ENCODE measurements at places on chromosomes 12 and 14.

- DNase-seq: no peak
These were observed at the start of gene IL31 for GRCh38 chr12:122174155-122174845. TSS of gene IL31 (minus strand) at chr12:122174221. CDS start at chr12:122174172, 49 bp downstream.

GRCh38 chr14:71593966-71594365 is 338.3 kb upstream of the RGS6 start:
- DNase-seq: no peak

DNA sequence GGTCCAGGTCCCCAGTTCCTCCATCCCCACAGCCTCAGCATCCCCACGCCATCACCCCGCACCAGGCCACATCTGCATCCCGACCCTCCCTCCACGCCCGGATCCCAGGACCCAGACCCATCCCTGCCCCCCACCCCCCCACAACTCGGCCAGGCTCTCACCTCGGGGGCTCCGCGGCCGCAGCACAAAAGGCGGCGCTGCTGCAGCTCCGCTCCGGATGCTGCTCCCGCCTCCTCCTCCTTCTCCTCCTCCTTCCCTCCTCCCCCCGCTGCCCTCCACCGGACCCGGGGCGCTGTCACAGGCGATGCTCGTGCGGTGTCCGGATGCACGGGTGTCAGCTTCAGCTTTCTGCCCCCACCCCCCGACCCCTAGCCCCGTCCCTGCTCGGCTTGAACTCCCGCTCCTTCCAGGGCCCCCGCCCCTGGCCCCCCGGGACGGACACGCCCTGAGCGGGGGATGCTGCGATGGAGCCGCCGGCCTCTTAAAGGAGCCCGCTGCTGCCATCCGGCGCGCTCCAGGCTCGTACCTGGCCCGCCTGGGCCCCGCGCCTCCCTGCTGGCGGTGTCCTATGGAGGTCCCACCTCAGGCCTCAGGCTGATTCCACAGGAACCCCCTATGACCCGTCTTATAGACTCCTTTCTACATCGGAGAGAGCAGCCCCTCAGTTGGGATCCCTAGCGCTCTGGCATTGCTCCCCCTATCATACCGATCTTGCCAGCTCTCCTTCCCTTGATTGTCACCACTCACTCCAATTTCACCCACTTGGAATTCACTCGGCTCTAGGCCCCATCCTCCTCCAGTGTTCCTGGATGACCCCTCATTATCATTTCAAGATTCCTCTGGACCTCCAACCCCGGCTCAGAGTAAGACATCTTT is at the start of gene MAP3K12:
Gene MAP3K12 (minus strand): TSS at position 193 of the 876 bp plus-strand sequence. CDS start 12,067 bp downstream, outside the sequence.
- peak; percentile 44 for DNase-seq

DNA sequence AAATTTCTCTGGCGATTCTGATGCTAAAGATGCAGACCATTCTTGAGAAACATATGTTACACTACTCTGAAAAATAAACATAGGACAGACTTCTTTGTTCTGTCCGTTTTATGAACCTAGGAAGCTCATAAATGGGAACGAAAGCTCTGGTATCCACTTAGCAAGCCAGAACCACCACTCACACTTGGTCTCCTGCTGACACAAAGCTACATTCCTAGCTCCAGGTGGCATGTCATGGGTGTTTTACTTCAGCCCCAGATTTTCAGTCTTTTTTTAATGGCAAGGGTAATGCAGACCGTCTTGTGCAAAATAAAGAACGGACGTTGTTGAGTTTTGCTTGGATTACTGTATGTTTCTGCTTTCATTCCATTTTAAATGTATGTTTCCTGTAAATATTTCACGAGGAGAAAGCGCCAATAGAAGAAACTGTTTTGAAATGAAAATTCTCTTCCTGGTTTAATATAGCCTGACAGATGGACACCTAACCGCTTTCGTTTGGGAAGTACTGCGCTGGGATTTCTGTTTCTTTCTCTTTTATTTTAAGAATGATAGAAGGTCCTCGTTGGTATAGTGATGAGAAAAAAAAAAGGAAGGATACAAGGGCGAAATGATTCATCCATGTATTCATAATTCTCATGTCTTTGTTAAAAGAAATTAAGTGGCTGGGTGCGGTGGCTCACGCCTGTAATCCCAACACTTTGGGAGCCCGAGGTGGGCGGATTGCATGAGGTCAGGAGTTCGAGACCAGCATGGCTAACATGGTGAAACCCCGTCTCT is 871 bp upstream of the COQ5 start:
- DNase-seq: peak; percentile 42

DNA sequence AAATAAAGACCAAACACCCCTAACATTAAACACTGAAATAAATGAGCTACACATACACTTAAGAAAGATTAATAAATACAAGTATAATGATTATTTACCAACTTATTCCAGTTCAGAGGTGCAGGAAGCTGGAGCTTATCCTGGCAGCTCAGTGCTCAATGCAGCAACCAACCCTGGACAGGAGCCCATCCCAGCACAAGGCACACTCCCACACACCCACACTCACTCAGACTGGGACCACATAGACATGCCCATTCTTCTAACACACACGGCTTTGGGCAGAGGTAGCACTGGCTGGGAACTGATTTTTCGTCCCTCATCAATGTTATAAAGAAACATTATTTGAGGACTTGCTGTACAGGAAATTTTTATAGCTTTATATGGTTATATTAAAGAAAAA is 797.4 kb downstream of the RPS29 start:
- DNase-seq: no peak

- DNase-seq: no peak
These were observed 4.7 kb upstream of the KRT7 start for GRCh38 chr12:52228366-52228765.

GRCh38 chr12:1297206-1297605 is 297.2 kb downstream of the FBXL14 start:
- peak; percentile 50 for DNase-seq

GRCh38 chr12:52867642-52868041 is 18.8 kb upstream of the KRT78 start:
- DNase-seq: no peak

DNA sequence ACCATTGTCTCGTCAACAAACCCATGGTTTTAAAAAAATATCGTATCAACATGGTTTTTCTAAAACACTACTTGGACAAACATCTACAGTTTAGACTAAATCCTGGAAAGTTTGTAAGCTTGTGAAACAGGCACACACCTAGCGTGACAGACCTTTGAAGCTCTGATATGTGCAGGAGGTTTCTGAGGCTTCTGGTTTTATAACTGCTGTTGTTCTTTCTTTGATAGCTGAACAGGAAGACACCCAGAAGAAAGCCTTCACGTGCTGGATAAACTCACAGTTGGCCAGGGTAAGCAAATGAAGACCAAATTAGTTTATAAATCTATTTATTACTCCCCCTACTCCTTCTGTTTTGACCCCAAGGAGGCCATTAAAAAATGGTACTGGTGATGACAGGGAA is 87.6 kb downstream of the SYNE2 start:
- DNase-seq: no peak

DNA sequence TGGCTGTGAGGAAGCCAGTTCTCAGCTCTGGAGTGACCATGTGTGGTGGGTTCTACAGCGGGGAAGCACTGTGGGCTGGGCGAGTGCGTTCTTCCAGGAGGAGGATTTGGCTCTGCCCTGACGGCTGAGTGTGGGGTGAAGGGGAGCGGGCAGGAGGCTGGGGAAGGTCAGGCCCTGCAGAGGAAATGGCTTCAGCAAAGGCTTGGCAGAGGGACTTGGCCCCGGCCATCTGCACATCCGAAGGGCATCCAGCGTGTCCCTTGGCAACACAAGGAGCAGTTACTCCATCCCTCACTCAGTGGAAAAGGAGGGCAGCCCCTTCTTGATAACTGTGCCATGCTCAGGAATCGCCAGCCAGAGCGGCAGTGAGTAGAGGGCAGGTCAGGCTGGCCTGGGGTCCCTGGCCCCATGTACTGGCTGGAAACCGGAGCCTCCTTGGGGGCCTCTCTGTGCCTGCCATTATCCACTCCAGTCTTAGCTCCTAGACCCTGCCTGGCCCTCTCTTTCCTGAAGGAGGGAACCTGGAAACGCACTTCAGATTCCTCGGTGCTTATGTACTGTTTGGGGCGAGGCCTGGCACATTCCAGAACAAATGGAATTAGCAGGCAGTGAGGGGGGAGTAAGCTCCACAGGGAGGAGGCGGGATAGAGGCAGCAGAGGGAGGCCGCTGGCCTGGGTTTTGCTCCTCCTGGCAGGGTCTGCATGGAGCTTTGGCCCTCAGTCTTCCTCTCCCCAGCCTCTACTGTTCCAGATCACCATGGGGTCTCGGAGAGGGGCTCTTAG is 133.6 kb upstream of the NCOR2 start:
- DNase-seq: peak; percentile 34

GRCh38 chr14:75705014-75705413 is 44.0 kb downstream of the TTLL5 start:
- DNase-seq: no peak

- DNase-seq: no peak
These were observed 568.3 kb downstream of the FSCB start for GRCh38 chr14:43938588-43939281.

DNA sequence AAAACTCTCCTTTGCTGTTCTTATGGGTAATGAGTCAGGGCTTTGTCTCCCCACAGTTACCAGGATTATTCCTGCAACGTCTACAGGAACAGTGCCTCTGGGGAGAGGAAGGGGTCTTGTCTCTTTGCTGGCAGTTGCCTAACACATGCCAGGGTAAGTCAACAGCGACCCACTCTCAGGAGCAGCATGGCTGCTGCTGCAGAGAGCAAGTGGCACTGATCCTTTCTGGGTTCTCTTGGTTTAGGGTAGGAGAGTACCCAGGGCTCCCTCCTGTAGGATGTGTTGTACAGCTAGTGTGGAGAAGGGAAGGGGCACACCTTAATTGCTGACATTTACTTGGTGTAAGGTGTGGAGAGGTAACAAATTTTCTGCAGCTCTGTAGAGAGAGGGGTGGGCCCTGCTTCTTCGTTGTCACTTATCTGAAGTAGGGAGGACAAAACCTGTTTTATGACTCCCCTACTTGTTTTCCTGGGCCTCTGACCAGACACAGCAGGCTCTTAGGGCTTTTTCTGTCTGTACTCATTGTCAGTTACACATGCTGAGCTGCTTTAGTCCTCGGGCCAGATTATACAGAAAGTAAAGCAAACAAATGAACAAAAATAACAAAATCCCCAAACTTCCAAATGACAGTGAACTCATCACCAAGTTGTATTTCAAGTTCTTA is 168.2 kb downstream of the ACSS3 start:
- DNase-seq: no peak

DNA sequence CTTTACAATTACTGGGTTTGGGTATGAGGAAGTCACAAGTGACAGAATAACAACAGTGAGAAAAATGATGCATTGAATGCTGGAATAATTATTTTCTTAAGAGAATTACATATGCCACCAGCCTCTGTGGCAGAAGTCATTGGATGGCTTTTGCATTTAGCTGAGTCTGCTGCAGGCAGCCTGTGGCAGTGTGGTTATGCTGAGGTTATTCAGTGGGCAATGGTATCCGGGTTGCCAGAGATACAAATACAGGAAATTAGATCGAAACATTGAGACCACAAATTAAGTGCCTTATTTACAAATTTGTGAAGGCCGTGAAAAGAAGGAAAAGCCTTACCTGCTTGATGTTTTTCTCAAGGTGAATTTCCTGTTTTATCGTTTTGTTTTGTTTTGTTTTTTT is 1050.0 kb downstream of the GALC start:
- no peak for DNase-seq

DNA sequence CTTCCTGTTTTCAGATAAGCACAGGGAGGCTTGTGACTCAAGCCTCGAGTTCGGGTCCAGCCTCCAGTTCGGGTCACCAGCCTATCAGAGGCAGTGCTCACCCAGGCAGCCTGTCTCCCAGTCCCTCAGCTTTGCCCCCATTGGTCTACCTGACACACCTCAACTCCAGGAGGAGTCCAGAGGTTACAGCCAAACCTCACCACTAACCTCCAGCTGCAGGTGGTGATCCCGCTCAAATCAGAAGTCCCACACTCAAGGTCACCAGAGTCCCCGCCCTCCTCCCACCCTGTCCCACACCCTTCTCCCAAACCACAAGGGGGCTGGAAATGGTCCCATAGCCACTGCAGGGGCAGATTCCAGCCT is 42.1 kb downstream of the KDM2B start:
- no peak for DNase-seq

DNA sequence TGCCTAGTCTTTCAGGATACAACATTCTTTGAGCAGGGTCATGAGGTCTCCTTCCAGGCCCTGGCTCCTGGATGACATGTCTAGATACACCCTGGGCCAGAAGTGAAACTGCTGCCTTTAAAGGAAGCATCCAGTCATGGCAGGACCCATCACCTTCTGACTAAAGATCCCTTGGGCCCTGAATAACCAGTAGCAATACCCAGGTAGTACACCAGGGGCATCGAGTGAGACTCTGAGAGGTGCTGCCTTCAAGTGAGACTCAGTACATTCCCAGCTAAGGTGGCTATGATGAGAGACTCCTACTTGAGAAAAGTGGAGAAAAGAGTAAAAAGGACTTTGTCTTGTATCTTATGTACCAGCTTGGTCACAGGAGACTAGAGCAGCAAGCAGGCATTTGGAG is 23.5 kb downstream of the OR6C68 start:
- no peak for DNase-seq

DNA sequence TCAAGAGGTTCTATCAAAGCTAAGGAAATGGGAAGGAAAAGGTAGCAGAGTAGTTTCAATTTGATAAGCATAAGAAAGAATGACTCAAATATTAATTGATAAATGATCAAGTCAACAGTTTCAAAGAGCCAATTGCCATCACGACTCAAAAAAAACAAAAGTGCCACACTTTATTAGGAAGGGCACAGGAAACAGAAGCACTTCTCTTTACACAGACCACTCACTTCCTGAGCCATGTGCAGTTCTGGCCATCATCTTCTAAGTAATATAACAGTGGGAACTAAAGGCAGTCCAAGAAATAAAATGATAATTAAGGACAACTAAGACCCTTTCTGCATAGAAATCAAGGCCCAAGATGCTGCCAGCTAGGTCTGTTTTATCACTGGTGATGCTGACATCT is 13.2 kb downstream of the TM7SF3 start:
- no peak for DNase-seq

DNA sequence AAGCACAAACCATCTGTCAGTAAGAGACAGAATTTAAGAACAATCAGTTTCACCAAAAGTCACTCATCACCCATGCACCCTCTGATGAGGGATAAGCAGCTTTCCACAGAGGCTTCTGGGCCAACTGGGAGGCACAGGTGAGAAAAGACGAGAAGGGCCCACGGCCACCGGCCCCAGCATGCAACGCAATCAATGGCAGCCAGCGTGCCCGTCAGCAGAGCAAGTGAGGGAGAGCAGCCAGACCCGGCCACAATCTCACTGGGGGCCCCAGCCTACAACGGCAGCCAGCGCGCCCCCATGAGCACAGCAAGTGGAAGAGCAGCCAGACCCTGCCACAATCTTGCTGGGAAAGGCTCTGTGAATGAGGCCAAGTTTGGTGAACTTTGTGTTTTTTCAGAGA is 13.3 kb downstream of the ANKLE2 start:
- no peak for DNase-seq

DNA sequence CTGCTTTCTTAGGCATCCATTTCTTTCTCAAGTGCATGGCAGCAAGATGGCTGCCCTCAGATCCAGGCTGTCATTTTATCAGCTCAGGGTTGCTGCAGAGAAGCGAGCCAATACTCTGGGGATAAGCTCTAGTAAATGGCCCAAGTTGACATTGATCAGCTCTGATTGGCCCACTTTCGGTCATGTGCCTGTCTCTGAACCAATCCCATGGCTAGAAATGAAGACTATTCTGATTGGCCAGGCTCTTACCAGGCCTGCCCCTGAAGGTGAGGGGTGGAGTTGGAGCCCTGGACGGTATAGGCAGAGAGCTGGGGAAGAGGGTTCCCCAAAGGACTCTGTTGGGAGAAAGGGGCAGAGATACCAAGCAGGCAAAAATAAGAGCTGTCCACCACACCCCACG is 41.4 kb downstream of the MYO1H start:
- DNase-seq: no peak

- DNase-seq: no peak
These were observed 159.1 kb upstream of the CCDC198 start for GRCh38 chr14:57652769-57653168.
